ENCODE measurements at places on chromosomes 12 and 14. TPM values are rescaled to one million over a fixed set of nuclear protein-coding genes. Genes with fewer than 3 reads are reported as not detected.

TAS2R14 gene
- total RNA-seq, result 1.7 TPM

RHEBL1 gene
- 1.9 TPM for total RNA-seq

GPRC5A gene
- 12.5 TPM for total RNA-seq

HAL gene
- total RNA-seq, result 0.10 TPM

GSC gene
- not detected for total RNA-seq

DNA sequence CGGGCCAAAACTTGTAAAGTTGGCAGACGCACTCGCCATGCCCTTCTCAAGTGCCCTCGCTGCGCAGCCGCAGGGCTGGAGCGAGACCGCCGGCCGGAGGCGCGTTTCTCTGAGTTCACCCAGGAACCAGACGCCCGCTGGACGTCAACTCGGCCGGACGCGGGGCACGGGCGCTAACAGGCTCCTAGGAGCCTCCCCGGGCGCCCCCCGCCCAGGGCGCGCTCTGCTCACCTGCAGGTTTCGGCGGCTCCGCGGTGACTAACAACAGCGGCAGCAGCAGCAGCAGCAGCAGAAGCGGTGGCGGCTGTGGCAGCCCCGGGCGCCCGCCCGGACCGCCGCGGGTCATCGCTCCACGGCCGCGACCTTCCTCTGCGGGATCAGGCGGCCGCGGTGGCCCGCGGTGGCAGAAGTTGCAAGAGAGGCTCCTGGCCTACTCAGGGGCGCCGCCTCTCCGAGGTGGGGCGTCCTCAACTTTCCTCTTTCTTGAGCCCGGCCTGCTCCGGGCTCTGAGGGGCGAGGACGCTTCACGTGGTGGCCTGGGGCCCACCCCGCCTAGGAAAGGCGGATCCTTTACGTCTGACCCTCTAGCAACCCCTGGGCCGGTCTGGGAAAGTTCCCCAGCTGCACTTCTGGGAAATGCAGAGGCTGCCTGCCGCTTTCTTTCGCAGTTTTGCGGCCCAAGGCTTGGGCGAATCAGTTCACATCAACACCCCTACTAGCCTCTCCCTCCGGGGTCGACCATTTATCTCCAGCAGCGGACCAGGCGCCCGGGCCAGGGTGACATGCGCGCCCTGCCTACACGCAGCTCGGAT is at the start of gene PLBD1:
TSS of gene PLBD1 (minus strand) at position 533 of the 812 bp plus-strand sequence. CDS start at position 346, 187 bp downstream.
- H3K27me3 ChIP-seq, result no peaks in the 10 kb centered on the region
- H3K4me3 ChIP-seq, result peak within 1 kb of the TSS; percentile 48
- no peaks in the 10 kb centered on the region for H3K36me3 ChIP-seq
- H3K4me1 ChIP-seq, result no peaks in the 10 kb centered on the region

DNA sequence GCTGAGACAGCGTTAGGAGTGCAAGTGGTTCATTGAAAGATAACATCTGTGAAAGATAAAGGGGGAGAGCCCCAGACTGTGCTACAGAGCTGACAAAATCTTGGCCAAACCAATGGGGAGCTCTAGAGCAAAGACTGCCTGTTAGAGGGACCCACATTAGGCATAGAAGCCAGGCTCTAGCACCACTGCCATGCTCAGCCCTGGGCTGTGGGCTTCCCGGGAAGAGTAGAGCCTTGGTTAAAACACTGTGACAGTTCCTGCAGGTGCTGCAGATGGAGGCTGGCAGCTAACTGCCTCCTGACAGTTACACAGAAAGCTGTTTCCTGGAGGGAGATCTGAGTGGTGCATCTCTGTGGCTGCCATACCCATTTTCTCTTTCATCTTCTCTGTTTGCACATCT is 23.0 kb downstream of the TSHR start:
- no peak overlapping the region for H3K27ac ChIP-seq
- H3K4me1 ChIP-seq, result no peaks in the 10 kb centered on the region
- no peaks in the 10 kb centered on the region for H3K36me3 ChIP-seq
- H3K27me3 ChIP-seq, result peaks cover 3% of the 10 kb centered on the region
- no peak overlapping the region for H3K4me3 ChIP-seq

GRCh38 chr14:33052943-33053342 is 114.3 kb downstream of the NPAS3 start:
- H3K36me3 ChIP-seq, result no peaks in the 10 kb centered on the region
- no peaks in the 10 kb centered on the region for H3K4me1 ChIP-seq
- no peak overlapping the region for H3K27ac ChIP-seq

- no peak overlapping the region for H3K4me3 ChIP-seq
- no peaks in the 10 kb centered on the region for H3K36me3 ChIP-seq
- H3K27me3 ChIP-seq, result no peaks in the 10 kb centered on the region
Measured at GRCh38 chr12:14695715-14696141, 671 bp downstream of the GUCY2C start.
